ENCODE measurements at places on chromosomes 2 and 18.
A peak's percentile ranks its signal among the peaks of the same experiment; 100 is the strongest.

GRCh38 chr2:104866883-104867812 is 13.2 kb downstream of the POU3F3 start:
- DNase-seq, result no peak

GRCh38 chr2:66362701-66363100 is 72.2 kb upstream of the MEIS1 start:
- DNase-seq, result no peak

DNA sequence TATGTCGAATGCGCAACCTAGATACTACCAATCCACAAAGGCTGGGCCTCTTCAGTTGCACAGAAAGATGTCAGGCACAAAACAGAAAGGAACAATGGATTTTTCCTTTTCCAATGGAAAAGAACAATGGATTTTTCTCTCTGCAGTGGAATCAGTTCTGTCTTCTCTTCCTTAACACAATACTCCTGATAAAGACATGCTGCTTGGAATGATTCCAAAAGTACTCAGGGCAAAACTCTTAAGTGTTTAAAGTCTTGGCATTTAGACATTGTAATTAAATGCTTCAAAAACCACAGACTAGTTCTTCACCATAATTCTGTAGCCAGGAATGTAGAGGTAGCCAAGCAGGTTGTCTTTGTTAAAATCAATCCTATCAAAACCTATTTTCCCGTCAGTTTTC is 46.7 kb upstream of the FLACC1 start:
- peak; percentile 49 for DNase-seq

GRCh38 chr2:151827564-151828142 is 568 bp downstream of the ARL5A start:
- DNase-seq, result peak; percentile 21

GRCh38 chr18:11861583-11862288 is 10.5 kb downstream of the CHMP1B start:
- peak; percentile 56 for DNase-seq
